ENCODE measurements at places on chromosomes 7 and 10. TPM values are rescaled to one million over a fixed set of nuclear protein-coding genes. Genes with fewer than 3 reads are reported as not detected.

Gene ANKRD30A
- total RNA-seq = not detected

Gene STRA8
- total RNA-seq = not detected

Gene MKRN1
- 64.2 TPM for total RNA-seq

Gene NANOS1
- total RNA-seq = 0.16 TPM

Gene TMEM60
- total RNA-seq = 7.9 TPM

Gene FAM221A
- 4.2 TPM for total RNA-seq

Gene C10orf143
- 0.16 TPM for total RNA-seq

All from bladder microvascular endothelial cell (primary cell).